ENCODE measurements at places on chromosomes 16 and 17. TPM values are rescaled to one million over a fixed set of nuclear protein-coding genes. Genes with fewer than 3 reads are reported as not detected.

The CD300H gene
- not detected for total RNA-seq

The GLIS2 gene
- 14.7 TPM for total RNA-seq

The WNT3 gene
- total RNA-seq = 2.9 TPM

- H3K27ac ChIP-seq = peak overlapping the region; percentile 40
- peak; percentile 75 for DNase-seq
- H3K4me1 ChIP-seq = peaks cover 34% of the 10 kb centered on the region
- no peaks in the 10 kb centered on the region for H3K27me3 ChIP-seq
Measured at GRCh38 chr16:73000020-73000906, 47.7 kb downstream of the ZFHX3 start.
